ENCODE measurements at places on chromosomes 16 and 17.

DNA sequence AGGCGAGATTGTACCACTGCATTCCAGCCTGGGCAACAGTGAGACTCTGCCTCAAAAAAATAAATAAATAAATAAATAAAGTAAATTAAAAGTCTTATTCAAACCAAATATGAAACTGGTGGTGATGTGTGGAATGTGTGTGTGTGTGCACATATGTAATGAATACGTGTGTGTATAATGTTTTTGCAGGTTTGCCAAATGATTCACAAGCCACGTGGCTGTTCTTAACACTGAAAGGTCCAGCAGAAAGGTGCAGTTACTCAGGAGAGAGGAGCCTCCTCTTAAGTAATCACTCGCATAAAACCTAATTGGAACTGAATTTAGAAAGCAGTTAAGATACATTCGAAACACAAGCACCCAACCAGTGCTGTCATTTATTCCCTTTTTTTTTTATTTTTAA is 22.9 kb downstream of the GDE1 start:
- DNase-seq, result no peak

DNA sequence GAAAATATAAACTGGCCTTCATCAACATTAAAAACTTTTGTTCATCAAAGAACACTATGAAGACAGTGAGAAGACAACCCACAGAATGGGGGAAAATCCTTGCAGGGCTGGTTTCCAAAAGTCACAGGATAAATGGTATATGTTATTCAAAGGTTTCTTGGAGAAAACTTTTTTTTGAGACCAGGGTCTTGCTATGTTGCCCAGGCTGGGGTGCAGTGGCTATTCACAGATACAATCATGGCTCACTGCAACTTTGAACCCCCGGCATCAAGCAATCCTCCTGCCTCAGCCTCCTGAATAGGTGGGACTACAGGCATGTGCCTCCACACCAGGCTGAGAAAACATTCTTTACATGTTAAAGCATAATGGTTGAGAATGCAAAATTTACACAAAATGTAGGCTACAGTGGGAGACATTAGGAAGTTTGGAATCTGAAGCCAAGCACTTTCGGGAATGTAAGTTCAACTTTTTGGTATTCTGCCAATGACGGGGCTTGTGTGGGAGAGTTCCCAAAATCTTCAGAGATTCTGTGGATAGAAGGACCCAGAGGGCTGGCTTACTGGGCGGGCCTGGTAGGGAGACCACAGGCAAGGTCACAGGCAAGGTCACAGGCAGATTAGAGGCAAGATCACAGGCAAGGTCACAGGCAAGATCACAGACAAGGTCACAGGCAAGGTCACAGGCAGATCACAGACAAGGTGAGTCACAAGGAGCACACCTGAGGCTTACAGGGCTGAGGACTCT is 24.2 kb upstream of the ATP2A3 start:
- no peak for DNase-seq

DNA sequence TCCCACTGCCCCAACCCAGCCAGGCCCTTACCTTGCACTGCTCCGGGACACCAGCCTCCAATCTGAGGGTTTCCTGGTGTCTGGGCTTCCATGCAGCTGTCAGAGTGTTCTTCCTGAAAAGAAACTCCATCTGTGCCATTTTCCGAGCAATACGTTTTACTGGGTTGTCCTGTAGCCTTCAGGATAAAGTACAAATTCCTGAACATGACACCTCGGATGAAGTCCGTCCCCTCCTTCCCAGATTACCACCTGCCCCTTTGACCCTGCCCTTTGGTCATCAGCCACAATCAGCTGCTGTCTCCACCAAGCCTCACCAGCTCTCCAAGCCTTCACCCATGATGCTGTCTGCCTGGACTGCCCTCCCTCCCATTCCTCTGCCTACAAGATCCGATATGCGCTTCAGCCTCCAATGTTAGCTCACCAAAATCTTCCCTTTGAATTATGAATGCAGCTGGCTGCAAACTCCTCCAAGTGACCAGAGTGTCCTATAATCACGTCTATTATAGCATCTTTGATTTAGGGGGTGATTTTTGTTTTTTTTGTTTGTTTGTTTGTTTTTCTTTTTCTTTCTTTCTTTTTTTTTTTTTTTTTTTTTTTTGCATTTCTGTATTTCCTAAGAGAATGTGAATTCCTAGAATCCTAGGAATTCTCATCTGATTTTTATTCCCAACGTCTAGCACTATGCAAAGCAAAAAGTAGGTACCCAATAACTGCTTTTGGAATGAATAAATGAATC is 60.6 kb upstream of the KIFC3 start:
- DNase-seq, result no peak

DNA sequence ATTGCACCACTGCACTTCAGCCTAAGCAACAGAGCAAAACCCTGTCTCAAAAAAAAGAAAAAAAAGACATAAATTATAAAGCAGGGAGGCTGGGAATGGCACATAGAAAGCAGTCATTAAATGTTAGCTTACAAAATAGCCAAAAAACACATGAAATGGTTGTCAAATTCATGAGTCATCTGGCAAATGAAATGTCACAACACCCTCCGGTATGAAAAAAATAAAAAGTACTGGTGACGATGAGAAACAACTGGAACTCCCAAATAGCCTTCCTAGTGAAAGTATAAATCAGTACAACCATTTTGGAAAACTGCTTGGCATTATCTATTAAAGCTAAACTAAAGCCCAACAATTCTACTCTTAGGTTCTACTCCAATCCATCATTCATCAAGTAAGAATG is 3.5 kb upstream of the KATNB1 start:
- no peak for DNase-seq

- no peak for DNase-seq
Measured at GRCh38 chr17:2155573-2155972, 100.7 kb downstream of the HIC1 start.

DNA sequence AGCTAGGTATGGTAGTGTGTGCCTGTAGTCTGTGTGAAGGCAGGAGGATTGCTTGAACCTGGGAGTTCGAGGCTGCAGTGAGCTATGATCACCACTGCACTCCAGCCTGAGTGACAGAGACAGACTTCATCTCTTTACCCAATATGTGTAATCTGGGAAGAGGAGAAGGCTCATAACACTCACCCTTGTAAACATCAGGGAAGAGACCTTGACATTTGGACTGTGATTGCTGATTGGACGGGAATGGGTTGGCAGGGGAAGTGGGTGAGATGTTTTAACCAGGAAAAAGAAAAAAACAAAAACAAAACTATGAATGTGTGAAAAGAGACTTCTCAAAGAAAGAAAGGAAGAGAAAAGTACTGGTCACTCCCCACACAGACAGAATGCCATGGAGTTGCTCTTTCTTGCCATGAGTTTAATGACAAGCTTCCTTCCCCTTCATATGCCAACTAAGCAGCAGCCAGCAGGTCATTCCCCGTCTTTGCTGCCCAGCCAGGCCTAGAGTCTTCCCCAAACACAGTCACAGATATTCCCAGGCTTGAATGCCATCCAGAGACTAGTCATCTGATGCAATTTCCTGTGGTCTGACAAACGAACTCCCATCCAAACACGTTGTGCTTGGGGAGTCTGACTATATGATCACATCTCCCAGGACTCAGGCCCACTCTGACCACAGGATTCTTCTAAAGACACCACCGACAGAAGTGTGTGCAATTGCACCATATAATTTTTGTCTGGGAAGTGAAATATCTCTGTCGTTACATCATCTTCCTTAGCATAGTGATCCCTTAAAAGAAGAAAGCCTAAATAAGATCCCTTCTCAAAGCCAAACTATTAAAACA is 3.6 kb upstream of the XAF1 start:
- DNase-seq, result no peak

- no peak for DNase-seq
Measured at GRCh38 chr16:2001456-2002355, 7.9 kb downstream of the ZNF598 start.

DNA sequence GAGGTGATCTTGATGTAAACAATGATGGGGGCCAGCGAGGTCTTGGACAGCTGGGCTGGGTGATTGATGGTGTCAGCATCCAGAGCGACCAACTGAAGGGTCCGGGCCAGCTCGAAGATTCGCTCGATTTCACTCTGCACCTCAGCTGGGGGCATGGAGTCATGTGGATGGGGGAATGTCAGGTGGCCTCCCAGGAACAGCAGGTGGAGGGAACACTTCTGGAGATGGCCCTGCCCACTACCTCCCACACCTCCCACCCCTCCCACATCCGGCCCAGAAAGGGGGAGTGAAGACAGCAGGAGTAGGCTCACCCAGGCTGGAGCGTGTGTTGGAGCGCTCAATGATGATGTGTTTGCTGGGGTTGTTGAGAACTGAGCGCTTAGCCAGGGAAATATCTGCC is 13.7 kb downstream of the CACNB1 start:
- no peak for DNase-seq

DNA sequence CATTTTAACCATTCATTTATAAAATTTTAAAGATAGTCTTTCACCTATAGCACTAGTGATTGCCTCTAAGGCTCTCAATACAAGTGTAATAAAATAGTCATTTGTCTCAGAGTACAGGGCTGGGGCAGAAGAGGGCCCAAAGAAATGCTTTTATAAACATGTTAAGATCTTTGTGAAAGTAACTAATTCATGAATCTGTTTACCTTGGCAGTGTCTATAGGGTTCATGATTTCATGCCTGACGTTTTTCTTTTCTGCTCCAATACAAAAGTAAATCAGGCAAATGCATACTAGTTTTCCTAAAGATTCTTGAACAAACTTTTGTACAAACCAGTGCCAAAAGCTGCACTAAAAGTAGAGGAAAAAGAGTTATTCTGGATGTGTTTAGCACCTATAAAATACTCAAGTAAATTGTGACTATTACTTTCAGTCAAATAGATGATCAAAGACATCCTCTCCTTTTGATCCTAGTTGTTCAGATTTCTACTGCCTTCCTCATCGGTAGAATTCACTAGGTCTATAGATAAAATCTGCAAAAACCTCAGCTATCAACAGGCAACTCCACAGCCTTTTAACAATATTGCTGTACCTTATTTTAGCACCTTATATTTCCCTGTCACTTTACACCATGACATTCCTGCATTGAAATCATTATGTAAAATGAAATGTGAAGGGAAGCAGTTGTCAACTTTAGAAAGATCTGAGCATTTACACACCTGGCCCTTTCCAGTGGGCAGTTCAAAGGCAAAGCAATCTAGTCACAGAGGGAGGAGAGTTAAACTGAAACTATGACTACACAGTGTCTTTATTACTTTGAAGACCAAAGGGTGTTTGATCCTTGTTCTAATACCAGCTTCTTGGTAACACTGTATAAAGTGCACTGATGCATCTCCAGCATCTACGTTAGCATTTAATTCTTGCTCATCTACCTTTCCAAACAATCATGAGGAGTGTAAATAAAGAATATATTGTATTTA is 100.0 kb upstream of the MED13 start:
- no peak for DNase-seq
